Activated naive CD8-positive, alpha-beta T cell treated with anti-CD3 and anti-CD28 coated beads, Interleukin-2, amount 50 U/mL, for 24 hours (primary cell): ENCODE measurements at places on chromosomes 13 and 19.

DNA sequence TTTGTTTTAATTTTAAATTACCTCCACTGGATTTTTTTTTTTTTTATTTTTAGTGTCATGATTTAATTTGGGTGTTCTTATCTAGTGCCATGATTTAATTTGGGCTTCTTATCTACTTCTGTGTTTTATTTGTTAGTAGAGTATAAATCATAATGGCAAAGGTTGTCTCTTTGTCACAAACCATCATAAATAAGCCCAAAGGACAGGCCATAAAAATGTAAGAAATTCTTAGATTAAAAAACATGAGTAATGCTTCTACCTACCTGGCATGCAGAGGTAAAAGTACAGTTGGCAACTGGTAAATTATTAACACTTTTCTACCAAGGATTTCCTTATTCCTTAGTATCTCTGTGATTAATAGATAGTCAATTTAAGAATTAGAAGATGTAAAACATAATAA, 55.2 kb downstream of the ERCC5 start:
- H3K27ac ChIP-seq: no peak overlapping the region
- DNase-seq: no peak
- no peak overlapping the region for H3K4me3 ChIP-seq
- no peaks in the 10 kb centered on the region for H3K27me3 ChIP-seq
- H3K36me3 ChIP-seq: no peaks in the 10 kb centered on the region

- no peaks in the 10 kb centered on the region for H3K27me3 ChIP-seq
- DNase-seq: no peak
- no peak overlapping the region for H3K27ac ChIP-seq
- H3K4me3 ChIP-seq: no peak overlapping the region
- no peaks in the 10 kb centered on the region for H3K36me3 ChIP-seq
- peaks cover 75% of the 10 kb centered on the region for H3K4me1 ChIP-seq
Observed at GRCh38 chr13:46622630-46623256, 69.8 kb downstream of the LRCH1 start.

GRCh38 chr19:48127561-48127960, 16.9 kb upstream of the PLA2G4C start:
- peaks cover 69% of the 10 kb centered on the region for H3K36me3 ChIP-seq
- H3K27ac ChIP-seq: no peak overlapping the region
- H3K27me3 ChIP-seq: no peaks in the 10 kb centered on the region
- peaks cover 12% of the 10 kb centered on the region for H3K4me1 ChIP-seq
- H3K4me3 ChIP-seq: no peak overlapping the region

- H3K36me3 ChIP-seq: no peaks in the 10 kb centered on the region
- H3K4me3 ChIP-seq: peak overlapping the region; percentile 94
- no peaks in the 10 kb centered on the region for H3K27me3 ChIP-seq
- DNase-seq: peak; percentile 22
Observed at GRCh38 chr13:99087954-99088491, 110.2 kb upstream of the DOCK9 start.

DNA sequence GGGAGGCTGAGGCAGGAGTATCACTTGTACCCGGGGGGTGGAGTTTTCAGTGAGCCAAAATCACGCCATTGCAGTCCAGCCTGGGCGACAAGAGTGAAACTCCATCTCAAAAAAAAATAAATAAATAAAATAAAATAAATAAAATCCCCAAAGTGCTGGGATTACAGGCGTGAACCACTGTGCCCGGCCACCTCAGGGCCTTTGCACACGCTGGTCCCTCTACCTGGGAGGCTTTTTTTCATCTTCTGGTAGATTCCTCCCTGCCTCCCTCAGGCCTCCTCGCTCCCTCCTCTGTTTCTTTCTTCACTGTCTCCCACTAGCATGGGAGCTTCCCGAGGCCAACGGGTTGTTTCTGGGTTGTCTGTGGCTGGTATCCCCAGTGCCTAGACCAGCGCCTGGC, 15.1 kb downstream of the MYBPC2 start:
- H3K36me3 ChIP-seq: no peaks in the 10 kb centered on the region
- DNase-seq: no peak
- H3K4me3 ChIP-seq: no peak overlapping the region
- H3K4me1 ChIP-seq: no peaks in the 10 kb centered on the region

GRCh38 chr13:97627566-97627965, 193.6 kb downstream of the RAP2A start:
- no peak for DNase-seq
- H3K4me3 ChIP-seq: no peak overlapping the region
- H3K36me3 ChIP-seq: no peaks in the 10 kb centered on the region
- H3K27ac ChIP-seq: no peak overlapping the region

- H3K27me3 ChIP-seq: peaks cover 3% of the 10 kb centered on the region
- no peaks in the 10 kb centered on the region for H3K36me3 ChIP-seq
- H3K27ac ChIP-seq: no peak overlapping the region
Observed at GRCh38 chr19:30160426-30160825, 211.8 kb upstream of the ZNF536 start.

- H3K4me3 ChIP-seq: no peak within 1 kb of the TSS
- H3K4me1 ChIP-seq: peaks cover 19% of the 10 kb centered on the region
- H3K27me3 ChIP-seq: no peaks in the 10 kb centered on the region
- H3K36me3 ChIP-seq: peaks cover 1% of the 10 kb centered on the region
Observed at GRCh38 chr19:14027856-14028450, at the start of gene RLN3. RLN3 (plus strand) TSS chr19:14028148; CDS start chr19:14028205, 57 bp downstream.

GRCh38 chr13:26816881-26817280, 56.3 kb upstream of the GPR12 start:
- H3K27ac ChIP-seq: no peak overlapping the region
- no peak overlapping the region for H3K4me3 ChIP-seq
- H3K36me3 ChIP-seq: no peaks in the 10 kb centered on the region
- DNase-seq: no peak
- H3K27me3 ChIP-seq: no peaks in the 10 kb centered on the region
- H3K4me1 ChIP-seq: no peaks in the 10 kb centered on the region

DNA sequence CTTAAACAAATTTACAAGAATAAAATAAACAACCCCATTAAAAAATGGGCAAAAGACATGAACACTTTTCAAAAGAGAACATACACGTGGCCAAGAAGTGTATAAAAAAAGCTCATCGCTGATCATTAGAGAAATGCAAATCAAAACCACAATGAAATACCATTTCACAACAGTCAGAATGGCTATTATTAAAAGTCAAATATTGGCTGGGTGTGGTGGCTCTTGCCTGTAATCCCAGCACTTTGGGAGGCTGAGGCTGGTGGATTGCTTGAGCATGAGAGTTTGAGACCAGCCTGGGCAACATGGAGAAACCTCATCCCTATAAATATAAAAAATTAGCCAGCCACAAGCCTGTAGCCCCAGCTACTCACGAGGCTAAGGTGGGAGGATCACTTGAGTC, 89.9 kb downstream of the UBL3 start:
- peaks cover 31% of the 10 kb centered on the region for H3K4me1 ChIP-seq
- no peak overlapping the region for H3K27ac ChIP-seq
- DNase-seq: no peak
- no peak overlapping the region for H3K4me3 ChIP-seq

GRCh38 chr13:111503905-111504695, 183.7 kb downstream of the TEX29 start:
- H3K27me3 ChIP-seq: peaks cover 4% of the 10 kb centered on the region
- no peak for DNase-seq
- no peak overlapping the region for H3K4me3 ChIP-seq
- no peak overlapping the region for H3K27ac ChIP-seq
- no peaks in the 10 kb centered on the region for H3K36me3 ChIP-seq
- H3K4me1 ChIP-seq: no peaks in the 10 kb centered on the region

GRCh38 chr13:29489650-29490560, 105.6 kb downstream of the SLC7A1 start:
- no peak for DNase-seq
- H3K27ac ChIP-seq: no peak overlapping the region
- H3K36me3 ChIP-seq: no peaks in the 10 kb centered on the region
- H3K27me3 ChIP-seq: peaks cover 16% of the 10 kb centered on the region
- peaks cover 3% of the 10 kb centered on the region for H3K4me1 ChIP-seq
- H3K4me3 ChIP-seq: no peak overlapping the region

GRCh38 chr13:40375489-40376171, 290.8 kb downstream of the FOXO1 start:
- no peak overlapping the region for H3K4me3 ChIP-seq
- H3K4me1 ChIP-seq: peaks cover 62% of the 10 kb centered on the region
- H3K27me3 ChIP-seq: no peaks in the 10 kb centered on the region
- H3K36me3 ChIP-seq: peaks cover 6% of the 10 kb centered on the region
- no peak overlapping the region for H3K27ac ChIP-seq
- DNase-seq: no peak

- no peak for DNase-seq
- H3K27me3 ChIP-seq: no peaks in the 10 kb centered on the region
- no peak overlapping the region for H3K4me3 ChIP-seq
- H3K36me3 ChIP-seq: no peaks in the 10 kb centered on the region
Observed at GRCh38 chr13:66113882-66114526, 1116.1 kb downstream of the PCDH9 start.

GRCh38 chr13:104632736-104633135, 1566.5 kb upstream of the SLC10A2 start:
- no peaks in the 10 kb centered on the region for H3K36me3 ChIP-seq
- no peaks in the 10 kb centered on the region for H3K4me1 ChIP-seq
- no peak overlapping the region for H3K4me3 ChIP-seq
- H3K27ac ChIP-seq: no peak overlapping the region
- DNase-seq: no peak
- H3K27me3 ChIP-seq: no peaks in the 10 kb centered on the region

- H3K36me3 ChIP-seq: peaks cover 7% of the 10 kb centered on the region
- DNase-seq: no peak
- peaks cover 5% of the 10 kb centered on the region for H3K27me3 ChIP-seq
- peak overlapping the region; percentile 89 for H3K4me3 ChIP-seq
- H3K27ac ChIP-seq: no peak overlapping the region
Observed at GRCh38 chr13:77028202-77028601, 1.2 kb upstream of the FBXL3 start.

DNA sequence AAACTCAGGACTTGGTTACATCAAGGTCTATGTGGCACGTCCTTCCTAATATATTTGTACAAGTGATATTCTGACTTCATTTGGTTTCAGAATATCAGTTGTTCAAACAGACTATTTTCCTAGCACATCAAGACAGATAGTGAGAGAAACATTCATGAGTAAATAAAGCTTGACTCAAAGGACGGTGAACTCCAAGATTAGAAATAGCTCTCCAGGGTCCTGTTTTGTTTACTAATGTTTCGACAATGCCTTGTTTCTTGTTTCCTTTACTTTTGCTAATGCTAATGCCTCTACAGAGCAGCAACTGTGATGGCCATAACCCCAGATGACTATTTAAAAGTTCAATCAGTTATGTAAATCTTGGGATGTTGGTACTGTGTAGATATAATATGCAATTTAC, 313.9 kb downstream of the KLF12 start:
- no peak overlapping the region for H3K4me3 ChIP-seq
- peaks cover 26% of the 10 kb centered on the region for H3K4me1 ChIP-seq
- no peak for DNase-seq
- H3K27ac ChIP-seq: no peak overlapping the region

GRCh38 chr13:43081866-43082265, 58.5 kb downstream of the DNAJC15 start:
- peaks cover 11% of the 10 kb centered on the region for H3K36me3 ChIP-seq
- H3K4me1 ChIP-seq: peaks cover 12% of the 10 kb centered on the region
- no peaks in the 10 kb centered on the region for H3K27me3 ChIP-seq
- DNase-seq: no peak

- no peak overlapping the region for H3K4me3 ChIP-seq
- H3K27me3 ChIP-seq: no peaks in the 10 kb centered on the region
- no peaks in the 10 kb centered on the region for H3K4me1 ChIP-seq
- no peak overlapping the region for H3K27ac ChIP-seq
- no peaks in the 10 kb centered on the region for H3K36me3 ChIP-seq
- DNase-seq: no peak
Observed at GRCh38 chr13:66790861-66791260, 439.3 kb downstream of the PCDH9 start.

GRCh38 chr13:22114630-22115311, 443.9 kb downstream of the FGF9 start:
- H3K4me3 ChIP-seq: peak overlapping the region; percentile 8
- H3K27me3 ChIP-seq: no peaks in the 10 kb centered on the region
- H3K36me3 ChIP-seq: peaks cover 20% of the 10 kb centered on the region
- peaks cover 78% of the 10 kb centered on the region for H3K4me1 ChIP-seq
